Iris pigment epithelial cell (primary cell): ENCODE measurements at places on chromosomes 16 and 17.
A peak's percentile ranks its signal among the peaks of the same experiment; 100 is the strongest.

DNA sequence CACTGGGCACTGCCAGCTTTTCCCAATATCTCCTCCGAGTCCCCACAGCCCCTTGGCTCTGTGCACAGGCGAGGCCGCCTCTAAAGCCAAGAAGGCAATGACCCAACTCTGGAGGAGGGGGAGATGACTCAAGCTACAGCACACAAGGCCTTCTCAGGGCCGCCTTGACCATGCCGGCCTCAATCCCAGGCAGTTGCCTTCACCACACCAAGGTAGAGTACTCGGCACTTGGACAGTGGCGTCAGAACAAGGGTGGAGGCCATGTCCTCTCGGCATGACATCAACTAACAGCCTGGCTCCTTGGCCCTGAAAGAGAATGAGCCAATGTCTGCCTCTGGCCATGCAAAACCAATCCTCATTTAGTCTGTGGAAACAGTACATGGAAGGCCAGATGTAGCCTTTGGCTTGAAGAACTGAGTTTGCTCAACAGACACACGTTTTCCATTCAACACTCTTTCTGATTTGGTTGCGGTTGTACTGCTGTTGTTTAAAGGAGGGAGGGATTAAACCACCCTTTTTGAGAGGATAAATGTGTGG lies 139.6 kb downstream of the XYLT1 start:
- DNase-seq = no peak

DNA sequence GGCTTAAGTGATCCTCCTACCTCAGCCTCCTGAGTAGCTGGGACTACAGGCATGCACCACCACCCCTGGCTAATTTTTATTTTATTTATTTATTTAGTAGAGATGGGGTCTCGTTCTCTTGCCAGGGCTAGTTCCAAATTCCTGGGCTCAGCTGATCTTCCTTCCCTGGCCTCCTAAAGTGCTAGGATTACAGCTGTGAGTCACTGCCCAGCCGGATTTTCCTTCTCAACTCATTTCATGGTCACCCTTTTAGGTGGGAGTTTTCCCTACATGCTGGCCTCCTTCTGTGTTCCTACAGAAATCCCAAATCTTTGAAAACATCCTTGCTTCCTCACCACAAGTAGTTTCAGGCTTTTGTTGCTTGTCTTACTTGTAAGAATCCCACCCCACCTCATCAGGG lies 102.1 kb upstream of the SIAH1 start:
- DNase-seq = peak; percentile 29

DNA sequence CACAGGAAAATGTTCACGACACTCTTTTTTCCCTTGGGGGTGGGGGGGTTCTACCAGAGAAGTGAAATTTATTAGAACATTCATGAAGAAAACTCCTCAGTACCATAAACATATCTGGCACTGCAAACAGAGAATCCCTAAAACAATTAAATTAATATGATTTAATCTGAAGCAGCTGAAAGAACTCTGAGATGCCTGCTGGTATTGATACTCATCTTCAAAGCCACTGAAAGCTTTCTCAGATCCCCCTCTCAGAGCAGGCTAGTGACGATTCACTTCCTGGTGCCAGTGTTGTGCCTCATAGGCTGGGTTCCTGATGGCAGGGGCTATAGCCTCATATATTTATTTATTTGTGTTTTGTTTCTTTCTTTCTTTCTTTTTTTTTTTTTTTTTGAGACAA lies 52.7 kb downstream of the MYH10 start:
- no peak for DNase-seq

- peak; percentile 33 for DNase-seq
Observed at GRCh38 chr17:46003907-46004748, 5.1 kb downstream of the STH start.

- DNase-seq = no peak
Observed at GRCh38 chr17:76539631-76540271, at the start of gene PRCD. Gene PRCD, plus strand, starts transcription at chr17:76540044. Its CDS starts 98 bp downstream, at chr17:76540142.

DNA sequence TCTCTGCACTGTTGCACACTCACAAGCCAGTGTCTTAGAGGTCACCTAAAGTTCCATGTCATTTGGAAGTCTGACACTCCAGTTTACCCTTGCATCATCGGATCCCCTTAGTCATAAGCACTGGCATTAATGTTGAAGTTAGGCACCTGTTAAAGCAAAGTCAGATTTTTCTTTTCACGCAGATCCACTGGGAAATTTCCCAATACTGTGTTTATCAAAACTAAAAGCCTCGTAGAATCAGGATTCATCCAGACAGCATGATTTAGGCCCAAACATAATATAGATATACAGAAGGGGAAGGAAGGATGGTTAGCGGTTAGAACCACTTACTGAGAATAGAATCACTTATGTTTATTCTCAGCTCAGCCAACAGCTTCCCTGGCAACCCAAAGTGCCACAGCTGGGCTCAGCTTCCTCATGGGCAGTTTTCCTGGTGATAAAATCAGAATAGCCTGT lies 30.1 kb upstream of the HAPSTR1 start:
- DNase-seq = no peak

- no peak for DNase-seq
Observed at GRCh38 chr17:4156750-4157381, 13.9 kb downstream of the CYB5D2 start.

DNA sequence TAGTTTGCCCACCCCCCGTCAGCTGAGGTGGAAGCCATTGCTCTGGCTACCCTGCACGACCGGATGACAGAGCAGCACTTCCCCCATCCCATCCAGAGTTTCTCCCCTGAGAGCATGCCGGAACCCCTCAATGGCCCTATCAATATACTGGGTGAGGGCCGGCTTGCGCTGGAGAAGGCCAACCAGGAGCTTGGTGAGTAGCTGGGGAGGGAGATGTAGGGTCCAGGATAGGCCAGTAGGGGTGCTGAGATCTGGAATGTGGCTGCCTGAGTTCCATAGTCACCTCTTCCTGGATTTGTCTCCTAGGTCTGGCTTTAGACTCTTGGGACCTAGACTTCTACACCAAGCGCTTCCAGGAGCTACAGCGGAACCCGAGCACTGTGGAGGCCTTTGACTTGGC lies 6.4 kb downstream of the PFAS start:
- peak; percentile 8 for DNase-seq

GRCh38 chr16:7703672-7704071 lies 371.0 kb downstream of the RBFOX1 start:
- DNase-seq = no peak

GRCh38 chr17:76239538-76240274 lies 587 bp downstream of the RNF157 start:
- no peak for DNase-seq

- DNase-seq = no peak
Observed at GRCh38 chr16:3068487-3068886, 3.0 kb downstream of the IL32 start.
